ENCODE measurements at places on chromosomes 12 and 14. TPM values are rescaled to one million over a fixed set of nuclear protein-coding genes. Genes with fewer than 3 reads are reported as not detected.

Gene GALNT9
- total RNA-seq: not detected

Gene LYZ
- 0.26 TPM for total RNA-seq

Gene RPL36AL
- 184 TPM for total RNA-seq

Gene KRT82
- total RNA-seq: not detected

Gene KCNMB4
- total RNA-seq: 1.3 TPM

Gene AKAP6
- total RNA-seq: 2.1 TPM

Gene ATF1
- total RNA-seq: 53.8 TPM

Gene KRT74
- total RNA-seq: not detected

Gene TMEM19
- total RNA-seq: 16.2 TPM

Gene PXMP2
- total RNA-seq: 8.1 TPM

Gene MMP17
- total RNA-seq: not detected

Gene PLEKHH1
- total RNA-seq: 0.17 TPM

Gene ITGB7
- total RNA-seq: 183 TPM

Gene CFAP54
- total RNA-seq: 0.61 TPM

Gene RNF212B
- total RNA-seq: not detected

Gene SYCP3
- total RNA-seq: 0.42 TPM

Gene BMAL2
- total RNA-seq: 19.9 TPM

Gene SERPINA10
- not detected for total RNA-seq

Gene MYO1A
- 5.1 TPM for total RNA-seq

Gene TMEM117
- 4.2 TPM for total RNA-seq

Data from activated T-helper 17 cell treated with anti-CD3 and anti-CD28 coated beads, Interleukin-2, amount 50 U/mL, for 72 hours (primary cell).